ENCODE measurements at places on chromosomes 6 and 20.
A peak's percentile ranks its signal among the peaks of the same experiment; 100 is the strongest.

DNA sequence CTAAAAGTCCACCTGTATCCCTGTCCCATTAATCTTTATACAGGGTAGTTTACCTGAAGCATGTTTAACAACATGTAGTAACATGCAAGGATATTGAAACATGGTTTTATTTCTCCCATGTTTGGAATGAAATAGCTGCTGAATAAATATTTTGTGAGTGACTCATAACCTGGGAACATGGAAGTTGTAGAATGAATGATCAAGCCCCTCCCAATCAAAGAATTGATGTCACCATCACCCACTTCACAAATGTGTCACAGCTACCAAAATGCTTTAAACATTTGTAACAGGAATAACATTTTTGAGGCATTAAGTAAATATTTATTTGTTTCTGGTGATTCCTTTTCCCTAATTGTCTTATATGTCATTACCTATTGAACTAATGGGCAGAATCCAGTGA is 58.9 kb upstream of the TNFAIP3 start:
- no peak for DNase-seq

GRCh38 chr6:27441001-27441400 is 31.9 kb downstream of the ZNF184 start:
- no peak for DNase-seq

GRCh38 chr6:156862711-156863110 is 85.5 kb downstream of the ARID1B start:
- DNase-seq, result no peak

DNA sequence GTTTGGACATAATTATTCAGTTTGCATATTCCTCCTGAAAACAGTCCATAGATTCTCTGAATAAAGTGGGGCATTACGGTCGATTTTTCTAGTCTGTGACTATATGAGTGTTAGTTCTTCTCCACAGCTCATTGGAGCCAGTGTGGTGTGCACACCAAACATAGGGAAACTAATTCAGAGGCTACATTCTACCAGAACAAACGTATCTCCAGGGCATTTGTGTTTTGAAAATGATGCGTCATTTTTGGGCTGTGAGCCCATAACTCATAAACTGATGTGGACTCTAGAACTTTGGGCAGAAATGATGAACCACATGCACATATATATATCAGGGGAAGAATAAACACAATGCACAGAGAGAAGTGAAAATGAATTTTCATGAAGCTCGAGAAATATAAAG is 41.8 kb downstream of the C6orf58 start:
- no peak for DNase-seq

DNA sequence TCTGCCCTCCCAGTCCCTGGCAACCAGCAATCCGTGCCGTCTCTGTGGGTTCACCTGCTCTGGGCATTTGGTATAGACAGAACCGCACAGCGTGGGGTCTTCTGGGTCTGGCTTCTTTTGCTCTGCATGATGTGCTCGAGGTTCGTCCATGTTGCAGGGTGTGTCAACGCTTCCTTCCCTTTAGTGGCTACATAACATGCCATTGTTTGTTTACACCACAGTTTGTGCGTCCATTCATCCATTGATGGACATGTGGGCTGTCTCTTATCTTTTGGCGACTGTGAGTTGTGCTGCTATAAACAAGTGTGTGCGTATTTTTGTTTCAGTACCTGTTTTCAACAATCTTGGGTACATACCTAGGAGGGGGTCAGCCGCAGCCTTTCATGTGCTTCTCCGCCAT is 149.5 kb upstream of the RPS6KA2 start:
- DNase-seq, result no peak

GRCh38 chr6:17808609-17809008 is 101.9 kb upstream of the NUP153 start:
- no peak for DNase-seq

GRCh38 chr20:46985671-46986070 is 91.0 kb downstream of the EYA2 start:
- DNase-seq, result no peak

DNA sequence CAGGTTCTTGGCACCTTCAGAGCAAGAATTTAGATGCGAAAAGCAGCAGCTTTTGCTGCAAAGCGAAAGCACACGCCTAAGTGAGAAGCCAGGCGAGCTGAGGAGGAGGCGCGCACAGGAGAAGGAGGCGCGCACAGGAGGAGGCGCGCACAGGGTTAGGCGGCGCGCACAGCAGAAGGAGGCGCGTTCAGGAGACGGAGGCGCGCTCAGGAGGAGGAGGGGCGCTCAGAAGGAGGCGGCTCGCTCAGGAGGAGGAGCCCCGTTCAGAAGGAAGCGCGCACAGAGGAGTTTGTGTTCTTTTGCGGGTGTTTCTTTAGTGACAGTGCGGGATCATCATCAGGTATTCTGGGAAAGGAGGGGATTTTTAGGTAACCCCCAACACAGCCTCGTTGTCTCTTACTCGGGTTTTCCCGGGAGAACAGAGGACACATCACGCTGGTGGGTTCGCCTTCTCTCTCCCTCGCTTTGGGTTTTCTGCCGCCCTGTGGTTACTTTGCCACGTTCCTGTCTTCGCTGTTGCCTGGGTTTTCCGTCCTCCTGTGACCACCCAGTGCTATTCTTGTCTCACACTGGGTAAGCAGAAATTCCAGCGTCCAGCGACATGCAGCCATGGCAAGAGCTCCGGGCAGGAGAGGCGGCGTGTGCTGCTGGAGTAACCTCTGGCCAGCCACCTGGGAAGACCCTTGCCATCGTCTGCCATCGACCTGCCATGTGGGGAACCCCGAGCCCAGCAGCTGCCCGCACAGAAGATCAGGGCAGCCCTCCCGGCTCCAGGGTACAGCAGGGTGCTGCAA is 47.0 kb downstream of the WDR27 start:
- DNase-seq, result peak; percentile 47

DNA sequence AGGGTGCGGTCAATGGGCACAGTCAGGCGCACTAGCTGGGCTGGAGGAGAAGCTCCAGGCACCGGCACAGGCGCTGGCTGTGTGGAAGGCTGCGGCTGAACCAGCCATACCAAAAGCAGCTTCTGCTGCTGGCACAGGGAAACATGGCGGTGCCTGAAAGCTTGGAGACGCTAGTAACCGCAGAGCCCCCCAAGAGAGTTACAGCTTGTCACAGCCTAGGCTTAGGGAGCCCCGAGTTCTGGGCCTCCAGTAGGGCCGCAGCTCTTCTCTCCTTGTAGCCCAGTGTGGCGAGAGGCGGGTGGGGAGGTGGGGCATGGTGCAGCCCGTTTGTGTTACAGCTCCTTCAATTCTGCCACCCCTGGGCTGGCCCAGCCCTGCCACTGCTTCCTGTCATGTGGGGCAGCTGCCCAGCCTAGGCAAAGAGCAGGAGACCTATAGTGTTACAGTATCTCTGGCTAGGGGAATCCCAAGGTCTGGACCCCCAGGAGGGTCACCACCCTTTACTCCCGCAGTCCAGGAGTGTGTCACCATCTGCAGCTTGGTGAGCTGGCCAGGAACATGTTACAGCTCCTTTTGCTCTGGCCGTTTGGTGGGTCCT is 58.6 kb upstream of the MANEA start:
- no peak for DNase-seq

- no peak for DNase-seq
Measured at GRCh38 chr20:23334111-23334510, 16.5 kb upstream of the NXT1 start.

DNA sequence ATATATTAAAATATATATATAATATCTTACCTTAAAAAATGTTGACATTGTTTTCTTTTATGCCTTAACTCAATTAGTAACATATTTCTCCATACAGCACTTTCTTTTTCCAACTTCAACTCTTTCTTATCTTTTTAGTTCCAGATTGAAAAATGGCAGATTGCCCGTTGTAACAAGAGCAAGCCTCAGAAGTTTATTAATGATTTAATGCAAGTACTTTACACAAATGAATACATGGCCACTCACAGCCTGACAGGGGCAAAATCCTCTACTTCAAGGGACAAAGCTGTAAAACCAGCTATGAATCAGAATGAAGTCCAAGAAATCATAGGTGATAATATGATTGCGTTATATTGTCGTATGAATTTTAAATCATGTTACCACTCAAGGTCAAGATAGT is 29.4 kb upstream of the KIAA1586 start:
- DNase-seq, result no peak

DNA sequence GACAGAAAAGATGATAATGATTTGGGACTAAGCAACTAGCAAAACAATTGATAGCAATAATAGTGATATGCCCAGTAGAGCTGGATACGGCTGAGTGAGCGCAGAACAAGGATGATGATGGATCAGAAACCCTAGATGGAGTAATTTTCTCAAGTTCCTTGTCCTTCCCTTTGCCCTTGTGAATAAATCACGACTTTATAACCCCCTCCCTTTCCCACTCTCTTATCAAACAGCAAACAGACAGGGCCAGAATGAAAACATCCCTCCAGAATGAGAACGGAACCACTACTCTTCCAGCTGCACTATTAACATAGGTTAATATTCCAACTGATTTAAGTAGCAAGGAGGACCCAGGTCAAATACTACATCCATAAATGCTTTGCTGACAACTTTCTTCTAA is 1.3 kb upstream of the MTFR2 start:
- no peak for DNase-seq

DNA sequence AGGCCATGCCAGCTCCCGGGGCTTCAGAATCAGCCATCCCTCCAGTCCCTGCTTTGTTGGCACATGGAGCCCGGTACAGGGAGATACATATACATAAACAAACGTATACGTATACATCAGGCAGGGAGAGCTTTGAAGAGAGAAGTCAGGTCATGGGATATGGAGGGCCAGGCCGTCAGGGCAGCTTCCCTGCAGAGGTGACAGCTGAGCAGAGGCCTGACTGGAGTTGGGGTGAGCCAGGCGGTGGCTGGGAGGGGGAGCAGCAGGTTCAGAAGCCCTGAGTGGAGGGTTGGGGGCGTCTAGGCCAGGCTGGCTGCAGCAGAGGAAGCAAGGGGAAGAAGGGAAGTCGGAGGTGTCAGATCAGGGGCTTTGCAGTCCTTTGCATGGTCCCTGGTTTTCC is 61.7 kb downstream of the STK35 start:
- no peak for DNase-seq

DNA sequence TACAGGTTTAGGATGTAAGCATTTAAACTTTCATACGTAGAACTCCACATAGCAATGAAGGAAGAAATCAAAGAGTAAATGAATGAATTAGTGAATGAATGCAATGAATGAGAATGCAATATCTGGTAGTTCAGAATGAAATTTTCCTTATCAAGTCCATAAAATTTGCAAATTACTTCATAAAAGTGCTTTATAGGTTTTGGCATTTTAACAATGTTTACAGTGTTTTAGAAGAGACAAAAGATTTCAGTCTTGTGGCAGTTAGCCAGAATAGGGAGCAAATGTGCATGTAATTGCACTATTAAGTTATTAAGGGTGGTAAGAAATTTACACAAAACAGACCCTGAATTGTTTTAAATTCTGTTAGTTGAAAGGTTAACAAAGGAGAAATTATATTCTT is 739.4 kb upstream of the FLRT3 start:
- DNase-seq, result no peak

GRCh38 chr6:25535632-25536225 is 116.3 kb upstream of the SCGN start:
- DNase-seq, result no peak

GRCh38 chr20:50341880-50342637 is 151.4 kb downstream of the CEBPB start:
- no peak for DNase-seq

- DNase-seq, result peak; percentile 61
Measured at GRCh38 chr6:98833307-98834059, 891 bp upstream of the POU3F2 start.

DNA sequence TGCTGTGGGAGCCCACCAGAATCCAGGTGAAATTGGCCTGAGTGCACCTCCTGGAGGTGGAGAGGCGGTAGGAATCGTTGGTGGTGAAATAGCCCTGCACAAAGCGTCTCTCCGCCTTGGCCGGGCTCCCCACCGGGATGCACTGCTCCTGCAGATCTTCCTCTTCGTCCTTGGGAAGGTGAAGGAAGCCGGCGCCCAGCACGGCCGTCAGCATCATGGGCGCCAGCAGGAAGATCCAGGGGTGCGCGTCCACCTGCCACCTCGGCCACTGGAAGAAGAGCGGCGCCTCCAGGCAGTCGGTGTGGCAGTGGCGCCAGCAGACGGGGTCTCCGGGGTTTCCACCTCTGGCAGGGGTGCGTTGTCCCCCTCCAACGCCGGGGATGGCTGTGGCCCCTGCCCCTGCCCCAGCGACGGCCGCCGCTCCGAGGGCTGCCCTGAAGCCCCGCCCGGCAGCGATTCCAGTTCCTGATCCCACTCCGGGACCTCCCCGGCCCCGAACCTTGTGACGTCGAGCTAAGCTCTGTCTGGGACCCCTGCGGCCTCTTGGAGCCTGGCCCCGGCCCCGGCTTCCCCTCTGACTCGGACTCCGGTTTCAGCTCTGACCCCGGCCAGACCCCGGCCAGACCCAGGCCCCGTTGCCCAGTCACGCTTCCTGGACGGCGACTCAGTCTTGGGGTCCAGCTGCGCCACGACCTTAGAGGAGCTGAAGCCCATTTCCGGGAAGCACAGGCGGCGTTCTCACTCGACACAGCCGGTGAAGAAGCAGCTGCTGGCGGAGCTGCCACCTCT is 91.9 kb downstream of the CD164 start:
- no peak for DNase-seq

GRCh38 chr20:36303020-36303595 is 3.0 kb upstream of the DLGAP4 start:
- DNase-seq, result no peak

DNA sequence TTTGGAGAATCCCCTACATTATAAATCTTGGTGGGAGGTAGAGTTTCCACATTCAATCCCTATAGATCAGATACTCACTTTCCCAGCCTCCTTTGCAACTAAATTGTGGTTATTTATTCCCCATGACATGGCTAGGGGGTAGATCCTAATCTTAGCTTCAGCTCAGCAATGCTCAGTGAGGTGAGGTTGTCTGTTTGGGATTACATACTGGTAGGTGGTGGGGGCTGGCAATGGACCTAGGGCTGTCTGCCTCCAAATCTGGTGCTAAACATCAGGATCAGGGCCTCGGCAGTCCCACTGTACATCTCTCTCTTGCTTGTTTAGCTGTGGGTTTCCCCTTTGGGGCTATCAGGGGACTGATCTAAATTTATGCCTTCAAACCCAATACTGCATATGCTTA is 45.8 kb upstream of the PMEPA1 start:
- no peak for DNase-seq

DNA sequence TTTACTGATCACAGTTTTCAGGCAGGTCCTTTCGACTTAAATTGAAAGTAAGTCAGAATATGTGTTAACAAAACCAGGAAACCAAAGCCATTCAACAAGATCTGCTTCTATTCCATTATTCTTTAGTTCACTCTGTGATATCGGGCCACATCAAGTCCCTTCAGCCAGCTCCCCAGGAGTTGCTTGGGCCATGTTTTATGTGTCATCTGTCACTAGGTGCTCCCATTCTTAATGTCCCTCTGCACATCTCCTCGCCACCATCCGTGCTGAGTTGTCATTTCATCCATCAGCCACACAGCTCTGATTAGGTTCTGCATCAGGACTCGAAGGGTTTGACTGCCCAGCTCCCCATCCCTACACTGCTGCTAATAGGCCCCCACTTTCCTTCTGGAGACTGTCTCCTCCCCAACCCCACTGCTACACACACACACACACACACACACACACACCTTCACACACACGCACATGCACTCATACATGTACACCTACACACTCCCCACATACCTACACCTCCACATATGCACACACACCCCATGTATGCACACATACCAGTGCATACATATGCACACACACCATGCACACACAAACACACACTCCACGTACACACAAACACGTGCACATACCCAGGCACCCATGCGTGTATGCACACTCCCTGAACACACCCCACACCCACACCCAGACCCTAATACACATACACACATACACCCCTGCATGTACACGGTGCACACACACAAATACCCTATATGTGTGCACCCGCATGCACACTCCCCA is 143.3 kb upstream of the GMDS start:
- DNase-seq, result no peak
